Urothelium cell line (cell line): ENCODE measurements at places on chromosomes 2 and 18.

- no peak for DNase-seq
These were observed 20.3 kb downstream of the CAB39 start for GRCh38 chr2:230732914-230733401.

DNA sequence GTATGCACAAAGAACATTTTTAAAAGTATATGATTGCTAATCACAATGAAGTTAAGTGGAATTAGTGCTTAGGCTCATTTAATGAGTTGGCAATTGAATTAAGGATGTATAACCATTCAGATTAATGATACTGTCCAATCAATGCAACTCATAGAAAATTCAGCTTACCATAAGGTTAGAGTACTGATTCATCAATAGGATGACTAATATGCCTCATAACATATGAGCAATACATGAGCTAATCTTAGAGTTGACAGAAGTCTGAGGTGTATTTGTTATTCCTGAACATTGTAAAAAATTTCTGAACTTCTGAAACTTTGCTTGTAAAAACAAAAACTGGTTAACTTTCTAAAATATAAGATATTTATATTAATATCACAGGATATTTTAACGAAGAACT lies 118.3 kb upstream of the NETO1 start:
- no peak for DNase-seq

DNA sequence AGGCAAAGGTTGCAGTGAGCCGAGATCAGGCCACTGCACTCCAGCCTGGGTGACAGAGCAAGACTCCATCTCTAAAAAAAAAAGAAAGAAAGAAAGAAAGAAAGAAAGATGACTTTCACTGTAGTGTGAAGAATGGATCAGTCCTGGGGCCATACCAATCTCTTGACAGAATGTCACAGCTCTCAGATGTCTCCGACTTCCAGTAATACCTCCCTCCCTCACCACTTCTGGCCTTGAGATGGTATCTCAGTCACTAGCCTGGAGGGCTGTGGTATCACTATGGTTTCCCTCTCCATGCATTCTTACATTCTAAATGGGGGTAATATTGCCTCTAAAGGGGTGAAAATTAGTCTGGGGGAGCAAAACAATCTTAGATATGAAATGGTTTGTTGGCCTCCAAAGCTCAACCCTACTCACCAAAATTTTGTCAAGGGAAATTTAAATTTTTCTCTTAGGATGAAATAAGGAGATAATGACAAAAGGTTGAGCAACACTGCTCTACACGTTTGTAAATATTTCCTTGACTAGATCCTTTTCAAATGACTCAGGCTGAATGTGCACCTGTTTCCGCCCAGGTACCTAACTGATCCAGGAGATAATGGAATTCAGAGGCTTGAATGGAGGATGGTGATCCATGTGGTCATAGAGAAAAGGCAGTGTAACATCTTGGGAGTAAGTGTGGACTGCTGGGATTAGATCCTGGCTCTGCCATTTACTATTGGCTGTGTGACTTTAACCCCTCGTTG lies 19.9 kb upstream of the SPRED2 start:
- DNase-seq = no peak

GRCh38 chr2:40400336-40400953 lies 51.4 kb downstream of the SLC8A1 start:
- no peak for DNase-seq

- no peak for DNase-seq
These were observed 3.7 kb upstream of the SPEG start for GRCh38 chr2:219430633-219431615.

GRCh38 chr18:25350489-25351251 lies 1.3 kb downstream of the ZNF521 start:
- DNase-seq = no peak

DNA sequence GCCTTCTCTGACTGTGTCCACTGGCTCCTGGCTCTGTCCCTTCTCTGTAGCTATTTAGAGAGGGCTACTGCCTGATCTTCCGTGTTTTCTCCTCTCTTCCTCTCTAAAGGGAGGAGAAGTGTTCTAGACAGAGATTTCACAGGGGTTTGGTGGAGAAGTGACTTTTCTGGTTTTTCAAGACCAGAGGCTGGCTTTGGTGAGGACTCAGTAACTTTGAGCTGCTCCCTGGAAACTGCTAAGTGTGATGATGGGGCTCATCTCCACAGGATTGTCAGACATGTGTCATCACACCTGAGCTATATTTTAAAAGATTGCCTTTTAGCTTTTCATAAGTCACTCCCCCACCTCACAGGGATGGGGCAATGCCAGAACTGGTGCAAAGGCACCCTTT lies 6.2 kb downstream of the MAL start:
- DNase-seq = no peak

DNA sequence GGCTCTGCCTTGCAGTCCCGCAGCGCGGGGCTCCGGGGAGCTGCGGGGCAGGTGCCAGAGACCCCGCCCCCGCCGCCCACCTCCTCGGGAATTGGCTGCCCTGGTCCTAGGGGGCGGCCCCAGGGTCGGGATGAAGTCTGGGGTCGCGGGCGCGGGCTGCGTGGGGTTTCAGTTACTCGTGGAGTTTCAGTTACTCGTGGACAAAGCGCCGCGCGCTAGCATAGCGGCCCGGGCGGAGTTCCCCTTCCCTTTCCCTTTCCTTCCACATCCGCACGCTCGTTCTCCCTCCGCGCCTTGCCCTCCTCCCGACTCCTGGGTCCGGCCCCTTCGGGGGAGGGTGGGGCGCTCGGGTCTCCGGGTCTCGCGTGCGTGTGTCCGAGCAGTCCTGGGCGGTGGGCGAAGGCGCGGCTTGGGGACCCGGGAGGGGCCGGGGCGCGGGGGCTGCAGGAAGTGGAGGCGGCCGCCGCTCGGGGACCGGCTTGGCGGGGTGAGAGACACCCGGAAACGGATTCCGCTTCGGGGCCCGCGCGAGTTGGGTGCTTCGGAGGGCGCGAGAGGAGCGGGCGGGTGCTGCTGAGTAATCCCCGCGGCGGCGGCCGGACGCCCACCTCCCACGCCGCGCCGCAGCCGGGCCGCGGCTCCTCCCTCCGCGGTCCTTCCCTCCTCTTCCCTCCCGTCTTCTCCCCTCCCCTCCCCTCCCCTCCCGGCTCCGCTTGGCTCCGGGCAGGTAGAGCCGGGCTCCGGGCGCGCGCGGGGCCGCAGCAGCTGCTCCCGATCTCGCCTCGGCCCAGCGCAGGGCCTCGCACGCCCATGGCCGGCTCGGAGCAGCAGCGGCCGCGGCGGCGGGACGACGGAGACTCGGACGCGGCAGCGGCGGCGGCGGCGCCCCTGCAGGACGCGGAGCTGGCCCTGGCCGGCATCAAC lies at the start of gene TTC39C:
Gene TTC39C, plus strand, starts transcription at position 693 of the 924 bp plus-strand sequence. Its CDS starts 118 bp downstream, at position 811.
- peak; percentile 39 for DNase-seq

DNA sequence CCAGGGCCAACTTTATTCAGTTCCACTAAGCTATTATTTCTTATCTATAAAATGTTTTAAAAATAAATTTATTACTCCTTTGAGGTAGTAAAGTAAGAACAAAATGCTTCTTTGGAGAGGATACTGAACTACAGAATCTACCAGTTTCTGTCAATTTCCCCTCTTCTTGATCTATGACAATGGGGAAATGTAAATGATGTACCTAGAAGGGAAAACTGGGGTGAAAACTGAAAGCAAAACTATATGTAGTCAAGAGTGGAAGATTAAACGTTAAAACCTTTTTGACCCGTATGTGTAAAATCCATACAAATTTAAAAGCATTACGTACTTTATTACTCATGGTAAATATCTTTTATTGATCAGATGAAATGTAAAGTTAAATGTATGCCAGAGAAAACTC lies 1287.8 kb upstream of the TMEFF2 start:
- DNase-seq = no peak

DNA sequence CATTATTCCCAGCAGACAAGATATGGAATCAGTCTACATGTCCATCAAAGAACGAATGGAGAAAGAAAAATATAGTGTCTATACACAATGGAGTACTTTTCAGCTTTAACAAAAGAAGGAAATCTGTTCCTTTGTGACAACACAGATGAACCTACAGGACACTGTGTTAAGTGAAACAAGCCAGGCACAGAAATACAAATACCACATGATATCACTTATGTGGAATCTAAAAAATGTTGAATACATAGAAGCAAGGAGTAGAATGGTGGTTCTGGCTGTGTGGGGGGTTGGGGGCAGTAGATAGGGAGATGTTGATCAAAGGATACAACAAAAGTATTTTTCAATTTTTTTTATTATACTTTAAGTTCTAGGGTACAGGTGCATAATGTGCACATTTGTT lies 347.7 kb upstream of the MAP2 start:
- DNase-seq = no peak

DNA sequence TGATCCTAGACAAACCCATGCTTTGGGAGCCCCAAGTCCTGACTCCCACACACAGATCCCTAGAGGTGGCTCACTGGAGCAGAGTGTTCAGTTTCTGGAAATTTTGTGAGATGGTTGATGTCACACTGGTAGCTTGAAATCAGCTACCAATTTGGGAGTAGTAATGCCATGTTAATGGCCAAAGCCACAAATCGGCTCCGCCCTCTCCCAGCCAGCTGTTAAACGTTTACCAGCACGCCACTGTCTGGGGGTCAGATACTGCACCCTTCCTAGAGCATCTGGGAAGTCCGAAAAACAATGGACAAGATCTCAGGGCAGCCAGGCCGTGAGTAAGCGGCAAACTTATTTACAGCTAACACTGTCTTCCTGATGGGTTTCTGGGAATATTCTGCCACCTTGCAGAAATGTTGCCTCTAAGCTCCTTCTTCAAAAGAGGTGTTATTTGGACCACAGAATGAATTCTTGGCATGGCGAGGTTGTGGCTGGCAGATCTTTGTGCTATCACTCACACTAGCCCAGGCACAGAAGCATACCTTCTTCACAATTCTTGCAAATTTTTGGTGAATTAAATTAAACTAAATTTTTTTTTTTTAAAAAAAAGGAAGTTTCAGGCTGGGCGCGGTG lies 60.2 kb upstream of the FZD7 start:
- DNase-seq = no peak

GRCh38 chr2:68569604-68570003 lies 73.8 kb upstream of the PROKR1 start:
- no peak for DNase-seq

DNA sequence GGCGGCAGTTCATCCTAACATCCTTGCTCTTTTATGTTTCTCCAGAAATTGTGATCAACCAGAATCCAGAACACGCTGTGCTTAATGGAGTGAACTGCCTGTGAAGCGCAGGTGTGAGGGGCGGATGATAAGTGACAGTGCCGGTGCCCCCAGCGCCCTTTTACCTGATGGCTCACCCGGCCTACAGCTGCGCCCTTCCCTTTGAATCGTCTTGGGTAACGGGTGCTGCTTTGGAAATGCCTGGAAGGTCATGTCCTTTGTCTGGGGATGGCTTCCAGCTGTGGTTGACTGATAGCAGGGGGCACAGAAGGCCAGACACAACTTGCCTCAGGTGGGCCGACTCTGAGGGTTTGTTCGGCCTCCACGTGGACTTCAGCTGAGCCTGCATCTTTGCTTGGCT lies 119.4 kb downstream of the LPIN1 start:
- no peak for DNase-seq

DNA sequence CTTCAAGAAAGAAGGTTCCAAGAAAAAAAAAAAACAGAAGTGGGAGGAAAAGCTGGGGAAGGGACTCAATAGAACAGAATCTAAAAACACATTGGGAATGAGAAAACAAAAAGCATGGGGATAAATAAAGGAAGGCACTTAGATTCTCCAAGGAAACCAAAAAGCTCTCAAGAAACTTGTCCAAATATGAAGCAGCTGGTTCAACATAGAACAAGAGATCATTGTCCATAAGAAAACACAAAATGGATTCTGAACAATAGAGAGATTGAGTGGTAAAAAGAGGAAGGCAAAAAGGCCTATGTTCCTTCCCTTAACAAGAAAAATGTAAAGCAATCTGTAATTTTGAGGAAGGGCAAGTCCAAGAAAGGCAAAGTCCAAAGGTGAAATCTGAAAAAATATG lies 32.9 kb upstream of the ALK start:
- DNase-seq = no peak

DNA sequence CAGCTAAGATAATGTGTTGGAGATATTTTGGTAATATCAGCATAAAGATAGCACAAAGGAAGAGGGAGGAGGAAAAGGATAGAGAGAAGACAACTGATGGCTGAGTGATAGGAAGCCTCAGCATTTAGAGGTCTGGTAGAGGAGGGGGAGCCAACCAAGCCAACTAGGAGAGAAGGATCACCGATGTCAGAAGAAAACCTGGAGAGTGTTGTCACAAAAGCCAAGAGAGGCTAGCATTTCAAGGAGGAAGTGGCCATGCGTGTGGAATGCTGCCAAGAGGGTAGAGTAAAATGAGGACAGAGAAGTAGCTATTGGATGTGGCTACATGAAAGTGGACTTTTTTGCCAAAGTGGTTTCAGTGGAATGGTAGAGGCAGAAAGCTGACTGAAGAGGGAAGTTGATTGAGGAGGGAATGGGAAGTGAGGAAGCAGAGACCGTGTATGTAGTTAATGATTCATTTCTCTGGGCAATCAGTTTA lies 34.3 kb downstream of the LCLAT1 start:
- no peak for DNase-seq

GRCh38 chr2:60717691-60718090 lies 38.4 kb upstream of the PAPOLG start:
- DNase-seq = no peak

- no peak for DNase-seq
These were observed 20.9 kb downstream of the ERBB4 start for GRCh38 chr2:212517693-212518092.
